ENCODE measurements at places on chromosomes 7 and 10. TPM values are rescaled to one million over a fixed set of nuclear protein-coding genes. Genes with fewer than 3 reads are reported as not detected.

GRCh38 chr10:37975401-37975991 is 951 bp downstream of the ZNF25 start:
- peak; percentile 34 for DNase-seq

DNA sequence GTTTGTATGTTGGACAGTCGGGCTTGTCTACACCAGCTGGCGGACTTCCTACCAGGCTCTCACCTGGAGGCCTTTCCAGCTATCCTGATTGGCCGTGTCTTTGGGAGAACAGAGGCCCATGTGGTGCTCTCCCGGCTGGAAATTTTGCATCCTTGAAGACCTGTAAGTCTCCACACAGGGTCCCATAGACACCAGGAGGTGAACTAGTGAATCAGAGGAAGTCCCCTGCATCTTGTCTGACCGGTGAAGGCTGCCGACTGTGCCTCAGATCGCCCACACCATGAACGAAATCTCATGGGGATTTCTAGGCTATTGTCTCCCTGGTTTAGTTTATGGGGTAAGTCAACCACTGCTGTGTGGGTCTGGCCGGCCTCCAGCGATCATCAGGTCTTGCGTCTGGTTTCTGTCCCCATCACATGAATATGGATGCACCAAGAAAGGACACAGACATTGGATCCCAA is 108.4 kb upstream of the LYZL2 start:
- DNase-seq = no peak

DNA sequence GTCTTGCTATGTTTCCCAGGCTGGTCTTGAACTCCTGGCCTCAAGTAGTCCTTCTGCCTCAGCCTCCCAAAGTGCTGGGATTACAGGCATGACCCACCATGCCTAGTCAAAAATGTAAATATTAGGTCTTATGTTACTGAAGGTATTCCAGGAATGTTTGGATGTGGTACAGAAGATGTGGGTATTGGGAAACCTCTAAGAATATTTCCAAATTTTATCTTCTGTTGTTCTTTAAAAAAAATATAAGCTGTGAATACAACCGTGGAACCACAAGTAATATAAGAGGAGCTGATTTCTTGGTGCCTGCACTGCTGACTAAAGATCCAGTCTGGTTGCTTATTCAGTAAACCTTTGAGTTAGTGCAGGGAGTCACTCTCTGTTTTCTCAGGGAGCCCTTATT is 178.3 kb downstream of the AUTS2 start:
- DNase-seq = peak; percentile 59

DNA sequence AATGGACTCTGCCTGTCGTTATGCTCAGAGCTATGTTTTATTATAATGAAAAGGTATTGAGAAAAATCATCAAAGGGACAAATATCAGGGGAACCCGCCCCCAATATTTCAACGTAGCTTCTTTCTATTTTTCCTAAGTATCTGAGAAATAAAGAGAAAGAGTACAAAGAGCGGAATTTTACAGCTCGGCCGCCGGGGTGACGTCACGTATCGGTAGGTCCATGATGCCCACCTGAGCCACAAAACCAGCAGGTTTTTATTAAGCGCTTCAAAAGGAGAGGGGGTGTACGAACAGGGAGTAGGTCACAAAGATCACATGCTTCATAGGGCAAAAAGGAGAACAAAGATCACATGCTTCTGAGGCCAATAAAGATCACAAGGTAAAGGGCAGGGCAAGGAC is 281.6 kb upstream of the POM121L12 start:
- DNase-seq = no peak

DNA sequence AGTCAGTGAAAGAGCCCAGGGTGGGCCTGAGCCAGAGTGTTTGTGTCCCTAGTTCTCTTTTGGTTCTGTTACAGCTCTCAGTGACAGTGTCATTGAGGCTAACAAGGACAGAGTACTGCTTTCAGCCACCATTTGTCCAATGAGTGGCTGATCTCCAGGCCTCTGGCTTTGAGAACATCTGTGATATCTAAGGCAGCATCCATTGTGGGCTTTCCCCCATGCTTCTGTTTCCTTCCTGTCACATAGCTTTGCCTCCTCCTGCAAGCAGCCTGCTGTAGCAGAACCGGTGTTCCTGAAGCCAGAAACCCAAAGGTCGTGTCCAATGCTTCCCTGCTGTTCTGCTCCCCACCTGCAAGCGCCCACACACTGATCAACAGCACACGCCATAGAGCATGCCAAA is 68.4 kb downstream of the IKZF1 start:
- no peak for DNase-seq

DNA sequence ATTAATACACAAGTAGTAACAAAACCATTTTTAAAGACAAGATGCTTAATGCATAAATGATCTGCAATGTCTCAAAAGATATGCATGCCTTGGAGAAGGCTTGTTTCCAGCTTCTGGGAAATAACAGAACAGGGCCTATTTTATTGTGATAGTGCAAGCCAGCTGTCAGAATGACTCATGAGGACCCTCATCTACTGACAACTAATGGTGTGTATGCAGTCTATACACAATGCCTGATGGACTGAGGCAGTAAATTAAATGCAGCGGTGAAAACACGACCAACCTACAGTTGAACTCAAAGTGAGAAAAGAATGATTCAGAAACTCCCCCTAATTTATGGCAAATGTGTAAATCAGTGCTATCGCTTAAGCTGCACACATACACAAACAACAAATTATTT is 46.3 kb downstream of the VPS41 start:
- no peak for DNase-seq

GRCh38 chr7:155705623-155706360 is 61.3 kb downstream of the RBM33 start:
- no peak for DNase-seq

DNA sequence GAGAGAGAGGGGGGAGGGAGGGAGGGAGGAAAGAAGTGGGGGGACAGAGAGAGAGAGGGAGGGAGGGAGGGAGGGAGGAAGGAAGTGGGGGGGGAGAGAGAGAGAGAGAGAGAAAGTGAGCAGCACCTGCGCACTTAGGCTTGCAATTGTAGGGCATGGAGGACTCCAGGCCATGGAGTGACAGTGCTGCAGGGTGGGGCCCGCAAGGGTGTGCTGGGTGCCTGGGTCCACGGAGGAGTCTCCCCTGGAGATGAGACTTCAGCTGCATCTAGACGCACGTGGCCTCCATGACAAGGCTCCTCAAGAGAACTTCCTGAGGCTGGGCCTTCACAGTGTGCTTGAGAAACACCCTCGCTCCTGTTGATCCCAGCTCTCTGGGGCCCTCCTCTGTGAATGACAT is 44.5 kb downstream of the CLRN3 start:
- DNase-seq = no peak

DNA sequence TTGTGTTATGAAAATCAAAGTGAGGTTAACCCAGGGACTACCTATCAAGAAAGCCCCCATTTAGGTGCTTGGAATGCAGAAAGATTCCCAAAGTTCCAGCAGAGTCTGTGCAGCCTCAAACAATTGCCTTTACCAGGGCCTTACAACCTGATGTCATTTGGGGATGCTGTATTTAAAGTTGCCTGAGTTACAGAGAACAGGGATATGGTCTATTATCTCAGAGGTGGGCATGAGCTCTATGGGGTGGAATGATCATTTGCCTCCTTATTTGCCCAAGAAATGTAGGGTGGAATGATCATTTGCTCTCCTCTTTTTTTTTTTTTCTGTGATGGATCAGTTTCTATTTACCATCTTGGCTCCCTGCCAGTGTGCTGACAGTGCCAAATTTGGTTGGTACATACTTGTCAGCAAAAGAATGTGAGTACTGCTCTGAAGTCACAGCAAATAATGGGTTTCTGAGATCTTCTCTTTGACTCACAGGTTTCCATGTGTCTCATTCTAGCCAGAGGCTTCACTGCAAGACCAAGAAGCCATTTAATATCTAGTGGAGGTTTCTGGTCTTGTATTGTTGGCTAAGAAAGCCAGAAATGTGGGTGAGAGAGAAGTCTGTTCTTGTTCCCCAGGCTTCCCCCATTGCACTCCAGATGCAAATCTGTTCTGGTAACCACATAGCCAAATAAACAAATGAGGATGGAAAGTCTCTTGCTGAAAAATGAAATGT is 45.5 kb upstream of the ZNRF2 start:
- DNase-seq = peak; percentile 63

- no peak for DNase-seq
These were observed 71.3 kb upstream of the CPXM2 start for GRCh38 chr10:123962756-123963530.

DNA sequence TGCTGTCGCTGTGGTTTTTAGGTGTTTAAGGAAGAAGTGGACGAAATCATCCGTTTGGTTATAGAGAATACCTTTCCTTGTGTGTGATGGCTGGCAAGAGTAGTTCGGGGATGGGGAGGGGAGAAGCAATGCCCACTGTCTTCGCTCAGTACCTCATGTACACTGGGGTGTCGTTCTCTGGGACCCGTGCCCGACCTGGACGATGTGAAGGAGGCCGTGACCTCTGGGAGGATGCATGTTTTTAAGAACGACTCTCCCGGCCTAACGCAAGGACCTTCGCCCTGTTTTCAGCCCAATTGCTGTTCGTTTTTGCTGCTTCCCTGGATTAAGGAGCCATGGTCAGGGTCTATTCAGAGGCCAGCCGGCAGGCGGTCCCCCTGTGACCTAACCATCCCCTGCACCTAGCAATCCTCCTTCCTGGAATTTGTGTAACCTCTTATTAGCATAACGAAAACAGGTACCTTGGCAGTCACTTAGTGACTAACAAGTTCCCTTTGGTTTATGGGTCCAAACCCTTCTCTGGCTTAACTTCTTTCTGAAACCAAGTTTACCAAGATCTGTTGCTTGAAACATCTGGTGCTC is 1.3 kb downstream of the NFE2L3 start:
- DNase-seq = peak; percentile 24

DNA sequence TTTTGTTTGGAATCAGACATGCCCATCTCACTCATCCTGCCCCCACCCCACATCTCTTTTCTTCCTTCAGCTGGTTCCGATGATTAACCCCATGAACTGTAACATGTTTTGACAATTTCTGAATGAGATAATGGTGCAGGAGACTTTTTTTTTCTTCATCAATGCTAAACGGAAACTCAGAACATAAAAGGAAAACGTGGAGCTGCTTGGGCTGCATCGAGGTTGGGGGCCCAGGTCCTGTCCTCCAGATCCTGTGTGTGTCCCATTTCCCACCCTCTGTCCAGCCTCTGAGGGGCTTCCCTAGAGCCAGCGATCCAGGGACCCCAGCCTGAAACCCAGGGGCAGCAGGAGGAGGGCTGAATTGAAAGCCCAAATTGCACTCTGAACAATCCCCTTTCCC is 263.8 kb upstream of the GRB10 start:
- no peak for DNase-seq

GRCh38 chr7:13910805-13911551 is 78.5 kb downstream of the ETV1 start:
- DNase-seq = no peak

GRCh38 chr7:116494472-116494871 is 5.1 kb upstream of the CAV2 start:
- DNase-seq = no peak

Gene ITPRID1
- not detected for total RNA-seq

Gene PLAC9
- 16.7 TPM for total RNA-seq

Gene MAT1A
- not detected for total RNA-seq
